SJCRH30 (cell line): ENCODE measurements at places on chromosomes 4 and X. TPM values are rescaled to one million over a fixed set of nuclear protein-coding genes. Genes with fewer than 3 reads are reported as not detected.
A peak's percentile ranks its signal among the peaks of the same experiment; 100 is the strongest.

DNA sequence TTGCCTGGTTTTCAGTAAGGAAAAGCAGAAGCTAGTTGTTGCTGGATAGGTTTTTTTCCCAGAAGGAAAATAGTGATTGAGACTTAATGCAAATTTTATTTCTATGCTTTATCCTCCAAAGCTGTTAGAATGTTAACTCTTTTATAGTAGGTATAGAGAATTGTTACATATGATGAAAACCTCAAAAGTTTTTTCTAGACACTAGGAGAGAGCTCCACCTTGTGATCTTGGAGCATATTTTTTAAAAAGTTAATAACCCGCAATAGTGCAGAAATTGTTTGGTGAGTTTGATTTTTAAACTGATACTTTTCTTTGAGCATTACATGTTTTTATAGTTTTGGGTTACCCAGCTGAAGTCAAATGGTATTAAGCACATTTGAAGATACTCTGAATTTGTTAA, 56.5 kb downstream of the STAG2 start:
- H3K4me1 ChIP-seq: peaks cover 9% of the 10 kb centered on the region
- no peaks in the 10 kb centered on the region for H3K27me3 ChIP-seq
- H3K4me3 ChIP-seq: no peak overlapping the region
- DNase-seq: no peak
- H3K36me3 ChIP-seq: peaks cover 9% of the 10 kb centered on the region

- H3K27ac ChIP-seq: peak overlapping the region; percentile 95
- H3K27me3 ChIP-seq: no peaks in the 10 kb centered on the region
- DNase-seq: peak; percentile 84
- H3K4me3 ChIP-seq: peak overlapping the region; percentile 23
- peaks cover 13% of the 10 kb centered on the region; the same call in 1 of the 2 replicates for H3K4me1 ChIP-seq
These were observed 49.5 kb upstream of the ATP6AP2 start for GRCh38 chrX:40531056-40531826.

- H3K27ac ChIP-seq: no peak overlapping the region
- H3K36me3 ChIP-seq: no peaks in the 10 kb centered on the region
- no peak overlapping the region for H3K4me3 ChIP-seq
- DNase-seq: no peak
These were observed 75.2 kb downstream of the LUZP4 start for GRCh38 chrX:115364670-115365069.

DNA sequence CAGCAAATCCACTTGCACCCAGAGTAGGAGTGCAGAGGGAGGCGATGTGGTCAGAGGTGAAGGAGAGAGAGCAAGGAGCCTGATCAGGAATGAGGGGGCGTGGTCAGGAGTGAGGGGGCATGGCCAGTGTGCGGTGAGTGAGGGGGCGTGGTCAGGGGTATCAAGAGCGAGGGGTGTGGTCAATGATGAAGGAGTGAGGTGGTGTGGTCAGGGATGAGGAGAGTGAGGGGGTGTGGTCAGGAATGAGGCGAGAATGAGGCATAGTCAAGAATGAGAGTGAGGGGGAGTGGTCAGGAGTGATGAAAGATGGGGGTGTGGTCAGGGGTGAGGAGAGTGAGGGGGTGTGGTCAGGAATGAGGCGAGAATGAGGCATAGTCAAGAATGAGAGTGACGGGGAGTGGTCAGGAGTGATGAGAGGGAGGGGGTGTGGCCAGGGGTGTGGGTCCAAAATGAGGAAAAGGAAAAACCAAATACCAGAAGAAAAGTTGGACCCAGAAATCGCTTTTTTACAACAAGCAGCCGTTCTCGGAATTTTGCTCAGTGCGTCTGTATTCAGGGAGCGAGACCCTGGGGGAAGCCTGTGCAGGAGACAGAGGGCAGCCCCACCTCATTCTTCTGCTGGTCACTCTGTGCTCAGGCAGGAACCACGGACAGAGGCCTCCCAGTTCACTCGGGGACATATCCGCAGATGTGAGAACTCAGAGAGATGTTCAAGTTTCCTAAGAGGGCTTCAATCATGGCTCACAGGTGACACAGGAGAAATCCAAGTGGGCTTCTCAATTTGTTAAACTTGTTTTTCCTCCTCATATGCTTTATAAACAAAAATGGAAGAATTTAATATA, 47.5 kb downstream of the MAGEA1 start:
- H3K4me1 ChIP-seq: no peaks in the 10 kb centered on the region
- DNase-seq: peak; percentile 13
- H3K27ac ChIP-seq: no peak overlapping the region
- no peak overlapping the region for H3K4me3 ChIP-seq
- no peaks in the 10 kb centered on the region for H3K36me3 ChIP-seq

GRCh38 chr4:6627832-6628231, 12.7 kb upstream of the MRFAP1 start:
- H3K4me3 ChIP-seq: no peak overlapping the region
- H3K27ac ChIP-seq: no peak overlapping the region
- no peaks in the 10 kb centered on the region for H3K4me1 ChIP-seq
- DNase-seq: no peak
- no peaks in the 10 kb centered on the region for H3K27me3 ChIP-seq

GRCh38 chrX:38571058-38571457, 9.7 kb downstream of the TSPAN7 start:
- DNase-seq: no peak
- no peaks in the 10 kb centered on the region for H3K27me3 ChIP-seq
- no peak overlapping the region for H3K4me3 ChIP-seq
- H3K4me1 ChIP-seq: no peaks in the 10 kb centered on the region
- H3K27ac ChIP-seq: no peak overlapping the region

DUX4 gene
- not detected in 2 replicates for total RNA-seq

N4BP2 gene
- 17.9 and 20.6 TPM in 2 replicates for total RNA-seq

SCML2 gene
- total RNA-seq: 27.9 and 30.2 TPM in 2 replicates

SCML1 gene
- total RNA-seq: 26.0 and 31.6 TPM in 2 replicates

DSPP gene
- total RNA-seq: 0.03 and 0.06 TPM in 2 replicates

DUSP9 gene
- 0.14 TPM in 1 of 2 replicates, not detected in the other for total RNA-seq

YY2 gene
- total RNA-seq: 1.6 and 3.4 TPM in 2 replicates

CYBB gene
- total RNA-seq: not detected in 2 replicates

BEND4 gene
- 0.13 and 0.18 TPM in 2 replicates for total RNA-seq
